ENCODE measurements at places on chromosomes 16 and 17.
A peak's percentile ranks its signal among the peaks of the same experiment; 100 is the strongest.

GRCh38 chr16:11128211-11129141, 127.5 kb downstream of the SOCS1 start:
- DNase-seq = peak; percentile 36

DNA sequence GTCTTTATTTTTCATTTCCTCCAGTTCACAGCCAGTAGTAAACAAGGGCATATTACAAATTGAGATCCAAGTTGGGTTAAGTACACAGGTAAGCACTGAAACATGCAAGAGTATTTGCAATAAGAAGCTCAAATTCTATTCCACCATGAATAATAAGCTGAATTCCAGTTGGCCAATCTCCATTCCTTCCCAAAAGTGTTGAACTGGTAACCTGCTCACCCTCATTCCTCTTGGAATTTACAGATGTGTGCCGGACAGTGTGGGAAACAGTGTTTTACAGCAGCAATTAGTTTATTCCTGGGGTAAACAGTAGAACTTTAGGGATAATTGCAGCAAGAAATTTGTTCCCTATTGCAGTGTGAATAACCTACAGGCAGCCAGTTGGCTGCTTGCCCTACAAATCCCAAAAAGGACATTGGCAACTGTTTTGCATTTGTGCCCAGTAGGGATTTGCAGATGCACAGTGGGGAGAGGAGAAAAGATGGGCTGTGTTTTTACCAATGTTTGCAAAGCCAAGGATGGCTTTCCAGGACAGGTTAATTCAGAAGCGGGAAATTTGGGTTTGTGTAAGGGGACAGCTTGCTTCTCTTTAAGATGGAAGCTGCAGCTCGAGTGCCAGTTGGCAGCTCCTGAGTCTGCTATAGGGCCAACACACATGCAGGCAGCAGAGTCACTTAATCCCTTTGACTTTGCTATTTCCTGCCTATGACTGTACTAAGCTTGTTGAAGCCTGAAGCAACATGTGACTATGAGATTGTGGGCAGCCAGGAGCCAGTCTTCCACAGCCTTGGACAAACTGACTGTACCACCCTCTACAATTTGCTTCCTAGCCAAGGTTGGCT, 318.9 kb downstream of the MAP2K6 start:
- DNase-seq = no peak

- no peak for DNase-seq
Measured at GRCh38 chr17:53571342-53571741, 251.4 kb upstream of the KIF2B start.

DNA sequence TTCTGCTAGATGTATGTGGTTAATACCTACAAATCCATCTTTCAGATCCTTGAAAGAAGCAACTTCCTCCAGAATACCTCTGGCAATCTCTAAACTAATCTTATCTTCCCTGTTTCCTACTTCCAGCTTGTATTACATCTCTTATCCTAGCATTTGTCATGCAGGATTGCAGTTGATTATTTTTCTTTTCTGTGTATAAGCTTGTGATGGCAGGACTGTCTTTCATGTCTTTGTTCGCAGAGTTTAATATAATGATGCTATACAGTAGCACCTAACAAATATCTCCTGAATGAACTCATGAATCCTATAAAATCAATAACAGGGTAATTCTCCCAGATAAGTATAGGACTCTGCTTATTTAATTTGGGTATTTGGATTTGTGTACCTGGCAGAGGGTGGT, 12.2 kb upstream of the UBE2G1 start:
- no peak for DNase-seq

DNA sequence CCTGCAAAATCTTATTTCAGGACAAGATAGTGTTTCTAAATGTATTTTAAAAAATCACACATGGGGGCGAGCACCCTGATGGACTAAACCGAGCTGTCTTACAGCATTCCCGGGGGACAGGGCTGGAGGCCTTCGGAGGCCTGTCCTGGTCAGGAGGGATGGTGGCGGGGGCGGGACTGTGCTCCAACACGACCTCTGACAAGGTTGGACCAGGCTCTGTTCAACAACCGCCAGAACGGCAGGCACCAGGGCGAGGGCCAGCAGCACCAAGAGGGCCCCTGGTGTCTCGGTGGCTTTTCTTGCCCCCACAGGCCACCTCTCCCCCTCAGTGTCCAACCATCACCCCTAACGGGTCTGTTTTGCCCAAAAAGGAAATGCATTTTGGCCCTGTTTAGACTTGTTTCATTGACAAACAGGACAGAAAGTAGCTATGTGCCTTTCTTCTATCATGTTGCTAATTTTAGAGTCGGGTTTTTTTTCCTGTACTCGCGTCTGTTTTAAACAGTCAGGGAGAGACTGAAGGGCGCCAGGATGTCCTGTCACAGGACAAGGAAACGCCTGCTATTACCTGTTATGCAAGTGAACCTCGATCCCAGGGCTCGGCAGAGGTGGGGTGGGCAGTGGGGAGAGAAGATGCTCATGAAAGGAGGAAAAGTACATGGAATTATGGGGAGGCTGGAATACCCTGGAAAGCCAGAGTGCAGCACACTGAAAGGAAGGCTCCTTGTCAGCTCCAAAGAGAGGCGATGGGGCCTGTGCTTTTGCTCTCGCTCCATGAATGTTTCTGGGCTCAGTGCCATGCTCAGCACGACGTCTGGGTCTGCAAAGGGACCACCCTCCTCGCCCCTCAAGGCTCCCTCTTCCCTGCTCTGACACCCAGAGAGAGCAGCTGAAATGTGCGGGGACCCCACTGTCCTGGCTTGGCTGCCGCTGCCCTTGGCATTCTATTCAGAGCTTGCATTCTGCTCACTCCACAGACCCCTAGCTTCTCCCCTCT, 11.9 kb downstream of the TMEM204 start:
- DNase-seq = no peak

DNA sequence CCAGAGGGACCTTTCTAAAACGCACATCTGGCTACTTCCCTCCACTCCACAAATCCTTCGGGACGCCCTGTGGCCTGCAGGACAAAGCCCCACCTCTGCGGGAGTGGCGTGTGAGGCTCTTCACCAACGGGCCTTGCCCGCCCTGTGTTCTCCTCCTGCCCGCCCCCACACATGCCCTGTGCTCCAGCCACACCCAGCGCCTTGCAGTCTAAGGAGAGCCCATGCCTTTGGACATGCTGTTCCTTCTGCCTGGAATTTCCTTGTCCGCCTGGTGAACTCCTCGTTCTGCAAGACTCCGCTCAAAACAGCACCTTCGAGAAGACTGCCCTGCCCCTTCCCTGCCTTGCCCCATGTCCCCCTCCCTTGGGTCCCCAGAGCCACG, 7.4 kb downstream of the ELOB start:
- no peak for DNase-seq

DNA sequence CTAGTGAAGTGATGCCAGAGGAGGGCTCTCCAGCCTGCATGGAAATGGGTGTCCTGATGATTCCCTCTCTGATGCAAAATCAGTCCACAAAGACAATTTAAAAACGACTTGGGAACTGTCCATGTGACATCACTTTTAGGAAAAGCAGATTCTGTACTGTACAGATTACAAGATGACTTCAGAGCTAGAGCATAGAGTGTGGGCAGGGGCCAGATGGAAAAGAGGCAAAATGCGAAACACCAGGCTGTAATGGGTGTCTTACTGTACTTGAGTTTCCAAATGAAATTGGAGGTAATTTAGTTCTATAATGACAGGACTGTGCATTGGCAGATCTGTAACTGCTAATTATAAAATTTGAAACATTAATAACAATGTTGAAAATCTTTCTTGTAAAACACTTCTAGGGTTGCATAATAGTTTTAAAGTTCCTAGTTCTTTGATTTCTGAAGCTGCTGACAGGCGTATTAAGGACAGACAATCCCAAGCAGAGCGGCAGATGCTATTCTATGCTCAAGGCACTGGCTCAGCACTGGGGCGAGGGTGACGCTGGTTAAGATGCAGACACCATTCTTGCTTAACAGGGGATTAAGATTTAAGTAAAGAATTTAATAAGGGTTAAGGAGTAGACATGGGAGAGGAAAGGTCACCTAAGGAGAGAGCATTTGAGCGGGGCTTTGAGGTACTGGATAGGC, 29.6 kb downstream of the OGFOD1 start:
- no peak for DNase-seq

- DNase-seq = peak; percentile 63
Measured at GRCh38 chr17:77735081-77735565, 223.4 kb upstream of the TNRC6C start.

GRCh38 chr17:29145289-29146073, 34.7 kb downstream of the MYO18A start:
- DNase-seq = no peak

DNA sequence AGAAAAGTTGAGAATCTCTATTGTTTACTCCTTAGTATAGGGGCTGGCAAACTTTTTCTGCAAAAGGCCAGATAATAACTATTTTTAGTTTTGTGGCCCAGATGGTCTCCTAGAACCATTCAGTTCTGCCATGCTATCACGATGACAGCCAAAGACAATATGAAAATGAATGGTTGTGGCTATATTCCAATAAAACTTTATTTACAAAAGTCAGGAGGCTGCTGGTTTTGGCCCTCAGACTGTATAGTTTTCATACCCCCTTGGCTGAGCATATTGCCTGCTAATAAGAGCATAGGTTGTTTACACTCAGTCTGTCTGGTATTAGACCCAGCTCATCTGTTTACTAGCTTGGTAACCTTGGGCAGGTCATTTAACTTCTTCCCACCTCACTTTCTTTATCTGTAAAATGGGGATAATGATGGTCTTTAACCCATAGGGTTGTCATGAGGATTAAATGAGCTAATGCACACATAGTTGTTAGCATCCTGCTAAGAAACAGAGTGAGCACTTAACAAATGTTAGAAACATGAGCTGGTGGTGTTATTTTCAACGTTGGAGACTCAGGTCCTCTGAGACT, 156.3 kb downstream of the MSI2 start:
- no peak for DNase-seq

DNA sequence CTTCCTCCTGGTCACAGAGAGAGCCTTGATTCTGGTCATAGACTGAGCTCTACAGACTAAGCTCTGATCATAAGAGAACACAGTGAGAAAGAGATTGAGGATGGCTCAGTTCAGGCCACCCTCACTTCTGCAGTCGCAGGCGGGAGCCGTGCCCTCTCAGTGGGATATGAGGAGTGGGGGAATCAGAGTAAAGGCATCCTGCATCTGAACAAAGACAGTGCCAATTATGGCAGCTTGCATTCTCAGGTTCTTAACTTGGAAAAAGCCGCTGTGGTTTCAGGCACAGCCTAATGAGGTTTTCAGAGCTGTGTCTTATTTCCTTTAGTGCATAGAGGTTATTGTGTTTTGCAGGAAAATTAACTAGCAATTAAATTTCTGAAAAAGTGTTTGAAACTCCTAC, 134.4 kb upstream of the NLRP1 start:
- DNase-seq = no peak

DNA sequence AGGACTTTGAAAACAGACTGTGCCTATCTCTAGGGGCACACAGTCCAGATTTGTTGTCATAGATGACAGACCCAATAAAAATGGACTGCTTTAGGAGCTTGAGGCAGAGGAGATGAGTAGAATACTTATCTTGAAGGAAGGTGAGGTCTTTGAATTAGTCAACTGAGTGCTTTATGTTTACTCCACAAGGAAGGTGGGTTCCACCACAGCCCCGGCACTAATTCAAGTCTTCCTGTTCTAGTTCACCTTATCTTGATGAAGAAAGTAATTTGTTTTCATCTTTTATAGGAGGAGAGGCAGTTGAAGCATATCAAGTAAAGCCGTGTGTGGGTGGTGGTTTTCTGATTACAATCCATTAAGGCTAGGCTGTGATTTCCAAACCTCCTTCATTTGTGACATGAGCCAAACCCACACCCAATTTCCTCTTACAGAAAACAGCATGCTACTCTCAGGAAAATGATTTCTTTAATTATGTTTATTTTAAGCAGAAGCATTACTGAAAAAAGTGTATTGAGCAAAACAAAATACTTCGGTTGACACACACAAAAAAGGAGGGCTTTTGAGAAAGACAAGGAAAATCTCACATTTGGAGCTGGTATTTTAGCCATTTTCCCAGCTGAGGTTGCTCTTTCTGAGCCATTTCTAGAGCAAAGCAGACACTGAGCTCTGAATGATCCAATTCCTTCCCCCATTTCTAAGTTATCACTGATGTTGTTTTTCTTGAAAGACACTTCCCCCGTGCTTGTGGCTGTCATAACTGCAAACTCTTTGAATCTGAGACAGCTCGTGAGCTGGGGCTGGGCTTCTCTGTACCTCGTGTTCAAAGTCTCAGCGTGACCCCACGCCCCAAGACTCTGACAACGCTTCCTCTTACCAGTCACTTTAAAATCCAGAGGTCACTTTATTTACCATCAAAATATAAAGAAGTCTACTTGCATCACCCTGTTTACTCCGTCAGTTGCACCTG, 35.4 kb downstream of the CDRT15 start:
- DNase-seq = no peak

GRCh38 chr16:13919330-13919682, 648 bp upstream of the ERCC4 start:
- no peak for DNase-seq

GRCh38 chr16:20675488-20676267, 21.8 kb downstream of the ACSM1 start:
- DNase-seq = peak; percentile 58

GRCh38 chr16:25563700-25564099, 128.1 kb upstream of the HS3ST4 start:
- DNase-seq = no peak

GRCh38 chr17:19261426-19261825, 24.3 kb downstream of the EPN2 start:
- no peak for DNase-seq

DNA sequence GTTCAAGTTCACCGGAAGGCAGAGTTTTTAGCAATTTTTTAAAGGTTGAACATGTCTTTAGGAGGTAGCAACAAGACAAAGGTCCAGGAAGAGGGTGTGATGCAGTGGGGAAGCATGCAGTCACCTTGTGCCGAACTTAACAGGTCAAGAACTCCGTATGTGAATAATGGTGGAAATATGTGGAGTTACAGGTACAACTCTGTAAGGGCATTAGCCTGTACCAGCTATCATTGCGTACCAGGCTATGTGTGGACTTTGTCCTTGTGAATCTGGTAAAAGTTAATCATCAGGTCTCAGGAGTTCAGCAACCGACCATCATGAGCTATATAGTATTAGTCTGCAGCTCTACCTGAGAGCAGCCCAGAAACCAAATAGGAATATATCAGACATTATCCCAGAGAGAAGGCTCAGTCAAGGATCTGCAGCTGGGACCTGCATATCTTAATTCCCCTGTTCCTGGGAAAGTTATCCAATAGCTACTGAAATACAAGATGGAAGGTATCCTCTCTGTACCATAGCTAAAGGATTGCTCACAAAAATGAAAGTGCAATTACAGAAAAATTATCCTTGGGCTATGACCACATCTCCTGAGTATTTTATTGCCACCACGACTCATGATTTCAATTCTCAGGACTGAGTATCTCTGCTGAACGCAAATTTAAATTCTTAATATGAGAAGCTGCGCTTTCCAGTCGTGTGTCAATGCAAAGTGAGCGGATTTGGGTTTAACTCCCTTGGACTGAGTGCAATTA, 469.3 kb downstream of the CDH13 start:
- DNase-seq = no peak

All from right kidney (tissue), 9 donors.